ENCODE measurements at places on chromosomes 5 and 9.

DNA sequence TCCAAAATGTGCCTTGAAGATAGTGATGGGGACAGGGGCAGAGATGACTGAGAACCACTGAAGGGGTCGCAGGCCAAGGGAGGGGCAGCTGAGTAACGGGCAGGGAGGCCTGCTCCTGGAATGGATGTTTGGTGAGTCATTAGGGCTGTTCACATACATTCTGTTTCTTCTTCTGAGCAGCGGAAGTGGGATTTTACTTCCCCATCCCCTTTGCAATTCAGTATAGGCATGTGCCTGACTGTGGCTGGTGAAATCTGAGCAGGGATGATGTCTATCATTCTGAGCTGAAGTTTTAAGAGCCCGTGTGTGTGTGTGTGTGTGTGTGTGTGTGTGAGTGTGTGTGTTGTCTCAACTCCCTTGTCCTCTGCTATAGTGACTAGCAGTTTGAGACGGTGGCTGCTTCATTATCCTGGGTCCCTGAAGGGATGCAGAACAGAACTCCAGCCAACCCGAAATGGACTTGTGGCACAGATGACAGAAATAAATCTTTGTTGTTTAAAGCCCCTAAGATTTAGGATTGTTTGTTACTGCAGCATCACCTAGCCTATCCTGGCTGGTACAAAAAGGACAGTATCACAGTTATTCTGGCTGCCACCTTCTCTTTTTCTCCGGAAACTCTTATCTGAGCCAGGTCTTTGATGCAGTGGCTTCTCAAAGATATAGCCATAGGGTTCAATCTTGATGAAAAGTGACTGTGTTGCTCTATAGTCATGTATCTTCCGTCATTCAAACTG, 29.2 kb upstream of the TGFBI start:
- peak; percentile 46 for DNase-seq

- DNase-seq: no peak
These were observed 19.7 kb downstream of the MUSK start for GRCh38 chr9:110688329-110688728.

- no peak for DNase-seq
These were observed 6.9 kb upstream of the PDLIM4 start for GRCh38 chr5:132250547-132250946.

DNA sequence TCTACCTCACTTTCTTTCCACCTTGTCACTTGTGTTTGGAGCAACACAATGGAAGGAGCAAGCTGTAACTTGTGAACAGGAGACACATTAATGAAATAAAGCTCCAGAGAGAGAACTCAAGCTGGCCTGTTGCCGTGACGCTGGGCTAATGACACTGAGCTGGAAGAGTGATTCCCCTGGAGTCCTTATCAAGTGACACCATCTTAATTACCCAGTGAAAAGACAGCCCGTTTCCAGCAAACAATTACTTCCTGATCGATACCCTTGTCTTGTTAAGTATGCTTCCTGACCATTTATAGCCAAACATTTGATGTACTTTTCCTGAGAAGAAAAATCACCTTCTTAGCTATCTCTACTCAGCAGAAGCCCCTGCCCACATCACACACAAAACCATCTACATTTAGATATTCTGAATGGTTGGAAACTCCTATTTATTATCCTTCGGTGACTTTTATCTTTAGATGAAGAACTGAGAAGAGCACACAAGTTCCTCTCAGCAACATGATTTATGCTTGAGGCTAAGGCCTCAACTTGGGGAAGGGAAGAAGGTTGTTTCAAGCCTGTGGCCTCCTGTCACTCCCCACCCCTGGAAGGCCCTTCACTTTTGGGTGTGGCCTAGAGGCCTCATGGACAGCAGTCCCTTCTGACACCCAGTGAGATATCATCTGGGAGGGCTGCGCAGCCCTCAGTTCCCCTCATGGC, 34.1 kb downstream of the CRHBP start:
- DNase-seq: no peak

DNA sequence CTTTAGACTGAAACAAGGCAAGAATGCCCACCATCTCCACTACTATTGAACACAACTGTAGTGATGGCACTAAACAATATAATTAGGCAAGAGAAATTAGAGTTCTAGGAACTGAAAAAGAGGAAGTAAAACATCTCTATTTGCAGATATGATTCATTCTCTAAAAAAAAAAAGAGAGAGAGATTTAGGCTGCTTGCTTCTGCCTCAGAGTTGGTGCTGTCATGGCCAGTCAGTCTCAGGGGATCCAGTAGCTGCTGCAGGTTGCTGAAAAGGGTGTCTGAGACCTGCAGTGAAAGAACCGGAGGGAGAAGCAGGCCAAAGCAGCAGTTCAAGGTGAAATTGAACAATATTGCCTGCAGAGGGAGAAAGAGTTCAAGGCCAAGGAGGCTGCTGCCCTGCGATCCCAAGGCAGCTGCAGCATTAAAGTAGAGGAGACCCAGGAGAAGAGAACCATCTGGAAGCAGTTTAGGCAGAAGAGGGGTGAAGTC, 72.5 kb downstream of the AP3B1 start:
- peak; percentile 3 for DNase-seq

GRCh38 chr5:35058374-35058788, 10.6 kb upstream of the AGXT2 start:
- DNase-seq: no peak

DNA sequence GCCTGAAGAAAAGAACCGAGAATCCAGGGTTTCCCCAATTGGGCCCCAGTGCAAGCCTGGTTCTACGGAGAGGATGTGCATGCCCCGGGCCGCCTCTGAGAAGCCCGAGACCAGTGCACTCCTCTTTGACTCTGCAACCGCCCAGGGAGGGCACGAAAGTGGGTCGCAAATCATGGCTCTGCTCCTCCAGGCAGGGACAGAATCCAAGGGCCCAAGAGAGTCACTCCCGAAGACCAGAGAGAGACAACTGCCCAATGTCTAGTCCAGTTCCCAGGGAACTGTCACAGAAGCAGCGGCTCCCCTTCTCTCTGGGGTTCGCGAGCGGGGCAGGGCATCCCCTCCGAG, 107.8 kb downstream of the PSD2 start:
- DNase-seq: no peak

DNA sequence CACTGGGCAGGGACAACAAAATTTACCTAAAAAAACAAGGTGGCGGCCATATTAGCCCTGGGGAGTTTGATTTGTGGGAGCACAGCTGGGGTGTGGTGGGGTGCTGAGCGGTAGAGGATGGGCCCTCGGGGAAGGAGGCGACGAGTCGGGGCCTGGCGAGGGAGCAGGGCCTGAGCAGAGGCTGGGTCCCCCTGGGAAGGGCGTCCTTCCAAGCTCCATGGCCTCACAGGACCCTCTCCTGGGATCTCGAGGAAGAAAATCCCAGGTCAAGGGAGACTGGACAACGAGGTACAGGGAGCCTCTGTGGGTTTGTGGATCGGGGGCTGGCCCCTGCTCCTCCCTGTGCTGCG, 165.5 kb downstream of the CACNA1B start:
- DNase-seq: no peak

- peak; percentile 48 for DNase-seq
These were observed 76.9 kb downstream of the PIP5K1B start for GRCh38 chr9:68781928-68782327.

GRCh38 chr5:171934586-171934985, 71.9 kb downstream of the FBXW11 start:
- DNase-seq: no peak

GRCh38 chr5:177477701-177478477, 4.5 kb upstream of the DBN1 start:
- no peak for DNase-seq

DNA sequence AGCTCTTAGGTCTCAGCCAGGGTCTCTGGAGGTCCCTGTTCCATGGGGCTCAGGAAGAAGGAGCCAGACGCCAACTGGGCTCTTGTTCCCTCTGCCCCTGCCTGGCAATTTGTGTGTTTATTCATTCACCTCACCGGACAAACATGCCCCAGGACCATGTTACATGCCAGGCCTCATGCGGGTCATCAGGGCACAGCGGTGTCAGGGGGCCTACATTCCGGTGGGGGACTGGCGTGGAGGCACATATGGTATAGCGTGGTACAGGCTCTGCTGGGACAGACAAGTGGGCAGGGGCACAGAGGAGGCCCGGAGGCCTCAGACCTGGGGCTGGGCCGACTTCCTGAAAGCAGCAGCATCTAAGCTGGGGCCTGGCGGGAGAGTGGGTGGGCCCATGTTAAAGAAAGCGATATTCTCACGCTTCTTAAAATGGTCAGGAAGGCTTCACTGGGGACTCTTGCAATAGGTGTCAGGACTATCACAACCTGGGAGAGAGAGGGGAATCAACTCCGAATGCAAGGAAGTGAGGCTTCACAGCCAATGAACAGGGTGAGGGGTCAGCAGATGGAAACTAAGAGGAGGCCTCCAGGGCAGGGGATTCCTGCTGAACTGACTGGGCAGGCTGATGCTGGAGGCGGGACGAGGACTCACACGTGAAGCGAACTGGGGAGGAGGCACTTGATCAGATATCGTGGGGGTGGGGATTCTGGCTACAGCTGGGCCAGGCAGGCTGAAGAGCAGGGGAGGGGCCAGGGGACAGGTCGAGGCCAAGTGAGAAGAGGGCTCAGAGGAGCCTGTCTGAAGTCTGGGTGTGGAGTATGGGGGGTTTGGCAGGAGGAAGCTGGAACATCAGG, 41.9 kb downstream of the NCS1 start:
- no peak for DNase-seq

DNA sequence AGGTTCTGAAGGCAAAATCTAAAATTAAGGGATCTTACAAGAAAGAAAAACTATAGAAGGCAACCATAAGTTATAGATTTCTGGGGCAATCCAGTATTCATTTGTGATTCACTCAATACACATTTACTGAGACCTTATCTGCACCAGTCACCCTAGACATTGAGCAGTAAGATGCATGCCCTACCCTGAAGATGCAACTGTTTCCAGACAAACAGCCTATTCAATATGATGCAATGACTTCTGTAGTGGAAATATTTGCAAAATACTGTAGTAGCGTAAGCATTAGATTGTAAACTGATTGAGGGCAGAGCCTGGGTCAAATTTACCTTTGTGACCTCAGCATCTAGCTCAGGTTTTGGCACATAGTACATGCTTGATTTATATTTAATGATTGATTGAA, 256.2 kb upstream of the ACTBL2 start:
- DNase-seq: no peak

GRCh38 chr9:116482740-116483139, 204.4 kb upstream of the TRIM32 start:
- no peak for DNase-seq

DNA sequence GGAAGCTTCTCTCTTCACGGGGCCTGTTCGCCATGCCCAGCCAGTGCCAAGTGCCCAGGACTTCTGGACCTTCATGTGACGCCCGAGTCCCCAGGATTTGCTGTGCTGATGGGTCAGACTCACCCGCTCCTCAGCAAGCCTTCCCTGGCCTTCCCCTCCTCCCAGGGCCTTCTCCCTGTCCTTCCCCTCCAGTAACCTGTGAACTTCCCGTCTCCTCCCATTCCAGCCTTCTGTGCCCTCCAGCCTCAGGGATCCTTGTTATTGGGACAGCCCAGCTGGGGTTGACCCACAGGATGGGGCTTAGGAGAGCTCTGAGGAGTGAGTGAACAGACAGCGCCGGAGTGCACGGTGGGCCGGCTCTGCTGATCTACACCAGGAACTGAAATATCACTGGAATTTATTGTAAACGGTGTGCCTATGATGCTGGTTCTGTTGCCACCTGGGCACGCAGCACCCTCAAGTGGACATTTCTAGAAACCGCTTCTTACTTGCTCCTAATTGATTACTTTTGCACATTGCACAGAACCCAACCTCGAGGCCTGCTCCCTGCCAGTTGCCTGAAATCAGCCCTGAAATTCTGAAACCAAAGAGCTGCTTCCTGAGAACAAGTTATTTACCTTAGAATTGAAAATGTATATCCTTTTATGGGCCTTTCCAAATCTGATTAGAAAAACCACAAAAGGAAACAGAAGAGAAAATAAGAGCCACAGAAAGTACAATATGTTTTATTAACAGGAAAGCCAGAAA, 1.5 kb downstream of the SPAAR start:
- DNase-seq: peak; percentile 87

DNA sequence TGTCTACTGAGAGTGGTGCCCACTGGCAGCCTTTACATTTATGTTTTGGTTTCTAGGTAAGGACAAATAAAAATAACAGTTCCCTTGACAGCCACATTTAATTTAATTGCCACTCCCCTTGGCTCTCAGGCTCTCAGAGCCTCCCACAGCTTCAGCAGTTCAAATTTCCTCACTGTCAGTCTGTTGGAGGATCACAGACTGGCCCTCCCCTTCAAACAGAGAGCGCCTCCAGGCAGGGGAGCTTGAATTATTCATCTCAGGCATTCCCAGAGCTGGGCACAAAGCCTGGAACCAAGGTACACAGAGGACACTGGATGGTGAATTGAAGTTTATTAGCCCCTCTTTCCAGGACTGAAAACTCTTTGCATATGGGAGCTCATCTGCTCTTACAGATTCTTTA, 407.7 kb downstream of the SPOCK1 start:
- DNase-seq: no peak

DNA sequence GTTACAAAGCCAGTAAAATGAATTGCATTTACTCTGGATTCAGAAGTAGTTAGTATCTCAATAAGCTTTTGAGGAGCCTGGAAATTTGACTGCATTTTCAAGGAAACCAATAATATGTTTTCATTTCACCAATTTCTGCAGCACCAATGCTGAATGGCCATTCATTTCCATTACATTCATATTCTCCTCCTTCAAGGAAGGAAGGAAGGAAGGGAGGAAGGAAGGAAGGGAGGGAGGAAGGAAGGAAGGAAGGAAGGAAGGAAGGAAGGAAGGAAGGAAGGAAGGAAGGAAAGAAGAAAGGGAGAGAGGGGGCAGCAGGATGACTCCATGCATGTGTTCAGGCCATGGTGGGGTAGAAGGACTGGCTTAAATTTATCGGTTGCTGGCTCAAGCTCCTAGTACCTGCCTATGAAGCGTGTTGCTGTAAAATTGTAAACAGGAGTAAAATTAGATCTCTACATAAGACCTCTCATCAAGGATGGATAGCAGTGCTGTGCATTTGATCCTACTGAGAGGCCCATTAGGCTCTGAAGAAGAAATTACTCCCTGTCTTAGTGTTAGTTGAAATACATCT, 498.8 kb upstream of the TNC start:
- DNase-seq: no peak

GRCh38 chr5:10555277-10555684, 8.6 kb upstream of the ANKRD33B start:
- DNase-seq: no peak

- DNase-seq: no peak
These were observed 104.4 kb upstream of the GNA14 start for GRCh38 chr9:77752554-77752953.

DNA sequence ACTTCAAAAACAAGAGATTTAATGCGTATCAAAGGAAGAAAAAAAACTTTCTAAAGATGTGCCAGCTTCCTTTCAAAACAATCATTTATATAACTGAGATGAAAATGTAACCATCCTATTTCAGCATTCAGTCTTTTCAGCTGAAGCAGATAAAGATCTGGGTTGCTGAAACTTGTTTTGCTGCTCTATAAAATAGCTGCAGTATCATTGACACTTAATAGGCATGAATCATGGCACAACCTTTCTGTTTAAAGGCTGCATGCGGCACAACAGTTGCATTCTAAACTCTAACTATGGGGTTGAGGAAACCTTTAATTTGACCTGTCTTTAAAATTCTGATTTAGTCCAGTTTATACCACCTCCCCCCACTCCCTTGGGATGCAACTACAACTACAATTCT, 196.7 kb downstream of the MPDZ start:
- no peak for DNase-seq
